Stromal cell of bone marrow (primary cell): ENCODE measurements at places on chromosomes 1 and 21.

- DNase-seq = no peak
Measured at GRCh38 chr21:22804151-22804550, 1805.9 kb downstream of the NCAM2 start.

DNA sequence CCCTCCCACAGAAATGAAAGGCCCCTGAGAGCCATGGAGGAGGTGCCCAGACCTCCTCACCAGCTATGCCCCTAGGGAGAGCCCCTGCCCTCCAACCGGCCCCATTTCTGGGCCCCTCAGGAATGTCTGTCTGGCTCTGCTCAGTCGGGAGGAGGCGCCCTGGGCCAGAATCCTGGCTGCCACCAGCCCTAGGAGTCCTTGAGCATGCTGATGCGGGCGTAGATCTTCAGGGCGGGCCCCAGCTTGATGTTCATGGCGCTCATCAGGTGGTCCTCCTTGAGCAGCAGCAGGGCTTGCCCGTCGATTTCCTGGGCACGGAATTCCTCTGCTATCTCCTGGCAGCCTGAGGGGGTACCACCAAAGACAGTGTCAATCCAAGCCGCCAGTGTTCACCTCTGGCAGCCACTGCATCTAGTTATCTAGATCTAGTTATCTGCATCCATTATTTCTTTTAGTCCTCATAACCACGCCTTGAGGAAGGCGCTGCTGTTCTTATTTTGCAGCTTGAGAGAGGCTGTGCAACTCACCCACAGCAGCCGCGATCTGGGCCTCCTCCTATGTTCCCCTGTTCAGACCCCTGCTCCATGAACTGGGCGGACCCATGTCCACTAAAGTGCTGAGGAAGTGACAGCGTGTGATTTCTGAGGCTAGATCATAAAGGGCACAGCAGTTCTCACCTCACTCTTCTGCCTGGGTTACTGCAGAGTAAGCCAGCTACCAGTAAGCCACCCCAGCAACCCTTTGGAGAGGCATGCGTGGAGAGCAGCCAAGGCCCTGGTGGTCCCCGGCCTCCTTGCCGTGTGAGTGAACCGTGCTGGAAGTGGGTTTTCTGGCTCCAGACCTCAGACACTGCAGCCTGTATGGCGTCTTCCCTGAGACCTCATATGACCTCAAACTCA, 4.0 kb upstream of the A3GALT2 start:
- no peak for DNase-seq

GRCh38 chr21:36479415-36480402, at the start of gene CLDN14:
CLDN14 (minus strand) TSS chr21:36480122; CDS start chr21:36461695, 18,427 bp downstream.
- no peak for DNase-seq

GRCh38 chr21:29430030-29430429, 131.3 kb downstream of the BACH1 start:
- no peak for DNase-seq

DNA sequence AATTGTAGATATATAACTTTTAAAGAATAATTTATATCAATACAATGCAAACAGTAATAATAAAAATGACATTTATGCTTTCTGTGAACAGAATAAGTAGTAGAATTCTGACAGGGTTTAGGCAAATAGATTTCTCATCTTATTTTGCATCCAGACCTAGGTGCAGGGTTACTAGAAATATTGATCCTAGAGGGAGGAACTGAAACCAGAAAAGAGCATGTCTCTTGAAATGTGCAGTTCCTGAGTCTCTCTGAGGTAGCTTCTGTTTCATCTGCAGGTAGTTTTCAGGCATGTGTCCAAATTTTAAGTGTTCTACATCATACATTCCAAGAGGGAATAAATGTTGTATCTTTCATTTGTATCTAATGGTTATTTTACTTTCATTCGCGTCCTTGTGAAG, 631.9 kb upstream of the ADGRL4 start:
- DNase-seq = no peak

- DNase-seq = no peak
Measured at GRCh38 chr1:22216210-22216883, 73.5 kb upstream of the WNT4 start.

DNA sequence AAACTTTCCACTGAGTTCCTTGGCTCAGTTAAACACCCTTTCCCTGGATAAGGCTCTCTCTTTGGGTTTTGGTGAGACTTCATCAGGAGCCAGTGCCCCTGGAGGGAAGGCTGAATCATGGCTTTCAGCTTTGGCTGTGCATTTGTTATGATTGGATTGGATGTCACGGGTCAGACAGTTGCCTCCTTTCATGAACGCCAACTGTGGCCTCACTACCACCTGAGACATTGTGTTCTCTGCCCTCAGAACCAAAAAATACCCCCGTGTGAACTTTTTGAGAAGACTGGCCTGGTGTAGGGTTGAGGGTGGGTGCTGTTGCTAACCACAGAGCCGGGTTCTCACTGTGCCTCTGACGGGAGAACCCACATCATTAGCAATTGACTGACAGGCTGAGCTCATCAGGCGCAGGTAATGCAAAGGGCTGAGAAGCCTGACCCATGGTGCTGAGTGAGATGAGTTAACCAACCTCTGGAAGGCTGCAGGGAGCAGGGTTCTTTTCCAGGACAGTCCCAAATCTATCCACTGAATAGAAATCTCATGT, 65.6 kb downstream of the HHAT start:
- DNase-seq = peak; percentile 76

DNA sequence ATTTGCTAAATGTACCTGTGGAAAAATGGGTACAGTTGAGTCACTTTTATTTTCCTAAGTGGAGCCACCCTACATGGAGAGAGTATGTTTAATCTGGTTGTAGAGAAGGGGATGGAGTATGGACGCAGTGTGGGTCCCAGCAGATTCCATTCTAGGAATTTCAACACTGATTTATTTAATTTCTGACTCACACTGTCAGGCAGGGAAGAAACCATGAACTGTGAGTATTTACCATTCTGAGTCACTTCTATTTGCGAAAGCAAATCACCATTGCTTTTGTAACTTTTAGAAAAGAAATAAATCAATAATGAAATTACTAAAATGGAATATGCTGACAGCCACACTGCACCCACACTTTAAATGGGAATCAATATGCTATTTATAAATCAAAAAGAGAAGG, 339.0 kb downstream of the DSCAM start:
- peak; percentile 3 for DNase-seq

DNA sequence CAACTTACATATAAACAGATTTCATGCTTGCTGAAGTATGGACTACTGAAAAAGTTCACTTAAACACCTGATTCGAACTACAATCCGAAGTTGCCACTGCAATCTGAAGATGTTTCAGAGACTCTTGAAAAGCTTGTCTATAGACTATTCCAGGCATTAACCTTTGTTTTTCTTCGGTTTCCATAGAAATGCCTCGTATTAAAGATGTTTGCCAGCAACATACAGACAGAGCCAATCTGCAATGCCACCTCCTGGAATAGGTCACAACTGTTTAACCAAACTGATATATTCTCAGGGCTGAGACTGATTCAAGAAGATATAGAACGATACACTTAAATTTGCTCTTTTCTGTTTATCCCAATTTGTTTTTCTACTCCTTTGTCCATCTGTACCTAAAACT, 28.9 kb upstream of the DMRTB1 start:
- no peak for DNase-seq

DNA sequence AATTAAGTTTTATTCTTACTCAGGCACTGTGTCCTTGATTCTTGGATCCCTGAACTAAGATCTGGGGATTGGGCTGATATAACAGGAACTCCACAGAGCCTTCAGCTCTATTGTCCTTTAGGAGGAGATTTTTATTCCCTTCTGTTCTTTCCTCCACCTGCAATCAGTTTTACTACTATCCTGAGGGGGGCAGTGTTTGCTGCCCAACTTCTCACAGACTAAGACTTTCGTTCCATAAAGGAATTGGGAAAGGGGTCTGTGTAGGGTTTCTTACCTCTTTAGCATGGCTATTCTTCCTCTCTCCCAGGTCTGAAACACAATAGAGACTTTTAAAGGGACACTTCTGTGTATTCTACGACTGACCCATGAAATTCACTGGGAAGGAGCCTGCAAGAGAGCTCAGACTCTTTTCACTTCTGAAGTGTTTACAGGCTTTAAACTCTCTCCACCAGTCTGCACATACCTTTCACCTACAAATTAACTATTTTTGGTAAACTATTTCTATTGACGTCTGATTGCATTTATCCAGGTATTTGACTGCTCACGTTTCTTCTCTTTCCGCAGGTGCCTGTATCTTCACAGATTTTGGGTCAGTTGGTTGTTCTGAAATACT, 103.3 kb upstream of the DEPDC1 start:
- DNase-seq = no peak

- no peak for DNase-seq
Measured at GRCh38 chr1:100034470-100034869, 64.7 kb downstream of the SLC35A3 start.

DNA sequence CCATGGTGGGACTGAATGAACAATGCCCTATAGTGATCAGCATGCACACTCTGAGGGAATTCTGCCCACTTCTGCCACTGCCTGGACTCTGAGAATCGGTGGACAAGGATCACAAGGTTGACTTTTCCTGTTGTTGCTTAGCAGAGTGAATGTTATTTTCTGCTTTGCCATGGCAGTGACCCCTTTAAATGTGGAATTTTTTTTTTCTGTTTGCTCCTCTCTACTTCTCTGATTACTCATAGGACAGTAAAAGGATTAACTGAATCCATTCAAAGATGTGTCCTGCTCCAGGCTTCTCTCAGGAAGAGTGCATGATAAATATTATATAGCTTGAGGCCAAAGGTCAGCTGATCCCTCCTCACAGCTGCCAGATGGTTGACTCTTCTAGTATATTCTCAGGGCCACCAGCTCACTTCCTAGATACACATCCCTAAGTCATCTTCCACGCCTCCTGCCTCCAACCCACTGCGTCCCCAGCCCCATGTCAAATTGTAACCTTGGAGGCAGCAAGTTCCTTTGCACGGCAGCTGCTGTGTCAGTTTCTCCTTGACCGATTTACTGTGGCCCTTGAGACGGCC, 74.0 kb upstream of the RALGPS2 start:
- DNase-seq = no peak

DNA sequence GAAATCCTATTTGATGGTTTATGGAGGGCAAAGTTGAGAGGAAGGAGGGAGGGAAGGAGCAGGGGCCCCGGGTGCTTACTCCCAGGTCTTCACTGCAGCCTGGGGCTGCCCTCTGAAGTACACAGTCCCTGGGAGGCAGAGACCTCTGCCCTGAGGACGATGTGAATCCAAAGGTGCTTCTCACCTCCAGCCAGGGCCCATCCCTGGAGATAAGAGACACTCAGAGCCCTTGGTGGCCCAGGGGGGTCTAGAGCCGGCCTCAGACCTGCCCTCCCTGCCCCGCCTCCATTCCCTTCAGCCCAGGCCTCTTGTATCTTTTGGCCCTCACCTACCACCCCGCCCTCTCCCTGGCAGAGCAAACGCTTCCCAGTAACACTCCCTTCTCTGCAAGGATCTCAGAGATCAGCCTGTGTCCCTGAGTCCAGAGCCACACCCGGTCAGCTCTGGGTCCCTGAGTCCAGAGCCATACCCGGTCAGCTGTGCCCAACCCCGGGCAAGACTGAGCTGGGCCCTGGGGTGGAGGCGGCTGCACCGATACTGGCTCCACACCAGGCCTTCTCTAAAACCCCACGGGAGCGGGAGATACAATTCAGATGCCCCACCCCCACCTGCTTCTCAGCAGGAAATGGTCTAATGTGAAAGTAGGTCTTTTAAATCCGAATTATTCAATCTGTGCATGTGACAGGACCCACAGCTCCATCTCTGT, 3.6 kb upstream of the GNB1 start:
- no peak for DNase-seq
